Amniotic epithelial cell (primary cell): ENCODE measurements at places on chromosomes 2 and 18.

DNA sequence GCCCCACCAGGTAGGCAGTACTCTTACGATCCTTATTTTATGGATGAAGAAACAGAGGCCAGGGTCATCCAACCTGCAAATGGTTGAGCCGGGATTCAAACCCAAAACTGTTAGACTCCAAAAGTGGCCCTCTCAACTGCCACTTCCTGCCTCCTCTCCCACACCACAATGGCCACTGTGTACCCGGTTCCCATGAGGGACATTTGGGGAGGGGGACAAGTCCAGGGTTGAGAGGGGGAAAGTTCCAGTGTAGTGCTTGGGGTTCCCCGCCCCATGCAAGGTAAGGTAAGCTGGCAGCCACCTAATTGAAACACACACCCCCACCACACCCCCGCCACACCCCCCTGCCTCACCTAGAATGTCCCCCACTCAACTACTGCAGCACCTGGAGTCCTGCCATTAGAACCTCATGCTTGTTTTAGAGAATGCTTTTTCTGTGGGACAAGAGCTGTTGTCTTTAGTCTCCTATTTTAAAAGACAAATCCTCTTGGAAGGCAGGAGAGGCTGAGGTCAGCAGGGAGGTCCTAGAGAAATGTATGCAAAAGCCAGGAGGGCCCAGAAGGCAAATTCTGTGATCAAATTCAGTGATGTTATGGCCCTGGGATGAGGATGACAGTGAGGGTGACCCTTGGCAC is 145.2 kb downstream of the ZFP36L2 start:
- DNase-seq, result no peak

DNA sequence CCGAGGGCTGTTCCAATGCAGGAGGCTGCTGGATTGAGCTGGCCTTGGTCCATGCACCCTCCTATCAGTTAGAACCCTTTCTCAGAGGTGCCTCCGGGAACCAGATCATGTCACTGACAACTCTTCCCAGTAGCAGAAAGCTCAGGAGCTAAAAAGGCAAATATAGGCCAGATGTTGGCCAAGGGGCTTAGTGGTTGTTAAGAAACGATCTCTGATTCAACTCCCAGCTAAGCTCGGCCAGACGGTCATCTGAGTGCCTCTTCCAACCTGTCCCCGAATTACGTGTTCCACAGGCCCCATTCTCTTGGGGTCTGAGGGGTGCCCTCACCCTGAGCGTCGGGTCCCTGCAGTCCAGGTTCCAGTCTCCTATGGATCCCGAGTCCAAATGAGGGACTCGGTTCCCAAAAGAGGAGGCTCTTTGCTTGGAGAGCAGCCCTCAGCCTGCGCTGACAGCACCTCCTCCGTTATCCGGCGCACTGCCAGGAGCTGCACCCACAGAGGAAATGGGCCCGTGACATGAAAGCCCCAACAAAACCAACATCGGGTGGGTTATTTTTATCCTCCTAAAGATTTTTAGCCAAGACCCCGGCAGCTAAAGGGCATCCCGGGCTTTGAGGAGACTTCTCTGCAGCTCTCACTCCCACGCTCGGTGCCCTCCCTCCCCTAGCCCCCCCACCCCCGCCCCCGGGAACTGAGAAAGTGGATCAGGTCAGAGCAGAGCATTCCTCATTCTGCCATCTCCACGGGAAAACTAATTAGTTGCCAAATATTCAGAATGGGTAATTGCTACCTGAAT is 106.6 kb upstream of the ID2 start:
- peak; percentile 44 for DNase-seq

DNA sequence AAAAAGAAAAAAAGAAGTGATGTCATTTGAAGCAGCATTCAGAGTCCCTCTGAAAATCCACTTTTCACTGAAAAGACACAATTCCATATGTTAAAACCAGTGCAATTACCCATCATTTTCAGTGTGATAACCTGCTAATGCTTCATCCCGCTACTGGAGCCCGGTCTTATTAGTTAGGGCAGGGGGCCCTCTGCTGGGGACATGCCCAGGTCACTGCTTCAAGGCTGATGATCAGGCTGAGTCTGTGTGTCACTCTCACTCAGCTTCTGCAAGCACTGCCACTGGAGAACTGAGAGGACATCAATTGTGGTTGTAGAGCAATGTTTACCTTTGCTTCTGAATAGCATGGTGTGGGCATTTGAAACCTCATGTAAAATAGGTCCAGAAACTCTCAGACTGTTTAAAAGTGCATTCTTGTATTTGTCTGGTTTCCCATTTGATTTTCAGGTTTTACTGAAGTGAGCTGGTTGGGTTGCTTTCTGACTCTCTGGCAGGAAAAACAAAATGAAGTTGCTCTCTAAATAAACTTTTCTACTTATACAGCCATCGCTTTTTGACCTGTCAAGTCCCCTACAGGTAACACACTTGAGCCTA is 49.2 kb upstream of the NXPH2 start:
- DNase-seq, result no peak

DNA sequence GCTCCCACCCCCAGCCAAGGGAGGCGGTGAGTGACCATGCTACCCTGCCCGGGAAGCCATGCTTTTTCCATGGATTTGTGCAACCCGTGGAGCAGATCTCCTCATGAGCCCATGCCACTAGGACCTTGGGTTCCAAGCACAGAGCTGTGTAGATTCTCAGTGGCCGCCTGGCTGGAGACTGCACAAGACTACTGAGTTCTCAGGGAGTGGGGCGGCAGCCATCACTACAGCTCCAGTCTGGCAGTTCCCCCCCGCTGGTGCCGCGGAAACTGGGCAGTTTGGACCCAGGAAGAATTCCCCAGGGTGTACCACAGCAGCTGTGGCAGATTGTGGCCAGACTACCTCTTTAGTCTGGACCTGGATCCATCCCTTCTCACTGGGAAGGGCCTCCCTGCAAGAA is 470.6 kb downstream of the LRP1B start:
- no peak for DNase-seq

DNA sequence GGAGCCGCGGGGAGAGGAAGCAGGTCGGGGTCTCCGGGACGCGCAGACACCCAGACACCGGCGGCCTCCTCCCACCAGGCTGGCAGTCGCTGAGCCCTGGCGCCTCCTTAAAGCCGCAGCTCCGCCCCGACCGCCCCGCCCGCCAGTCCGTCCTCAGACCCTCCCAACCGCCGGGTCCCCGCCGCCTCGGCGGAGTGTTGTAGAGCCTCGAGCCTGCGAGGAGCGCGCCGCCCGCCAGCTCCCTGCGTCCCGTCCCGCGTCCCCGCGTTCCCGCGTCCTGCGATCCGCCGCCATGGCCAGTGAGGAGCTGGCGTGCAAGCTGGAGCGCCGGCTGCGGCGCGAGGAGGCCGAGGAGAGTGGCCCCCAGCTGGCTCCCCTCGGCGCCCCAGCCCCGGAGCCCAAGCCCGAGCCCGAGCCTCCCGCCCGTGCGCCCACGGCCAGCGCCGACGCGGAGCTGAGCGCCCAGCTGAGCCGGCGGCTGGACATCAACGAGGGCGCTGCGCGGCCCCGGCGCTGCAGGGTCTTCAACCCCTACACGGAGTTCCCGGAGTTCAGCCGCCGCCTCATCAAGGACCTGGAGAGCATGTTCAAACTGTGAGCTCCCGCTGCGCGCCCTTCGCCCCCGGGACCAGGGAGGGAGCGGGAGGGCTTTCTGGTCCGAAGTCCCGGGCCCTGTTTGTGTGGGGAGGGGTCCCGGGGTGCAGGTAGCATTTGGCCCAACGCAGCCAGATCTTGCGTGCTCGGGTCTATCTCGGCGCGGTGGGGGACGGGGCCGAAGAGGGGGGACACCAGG is at the start of gene EFHD1:
EFHD1 (plus strand) TSS at position 192 of the 793 bp plus-strand sequence; CDS start at position 293, 101 bp downstream.
- peak; percentile 15 for DNase-seq

GRCh38 chr18:79911344-79912270 is 39.8 kb downstream of the SLC66A2 start:
- no peak for DNase-seq
